Activated naive CD8-positive, alpha-beta T cell treated with anti-CD3 and anti-CD28 coated beads, Interleukin-2, amount 10 ng/mL, durations not matched to agents 7 days and 5 days (primary cell): ENCODE measurements at places on chromosomes 2 and 18.

- no peak for DNase-seq
These were observed 54.7 kb downstream of the ARHGAP15 start for GRCh38 chr2:143183804-143184463.

DNA sequence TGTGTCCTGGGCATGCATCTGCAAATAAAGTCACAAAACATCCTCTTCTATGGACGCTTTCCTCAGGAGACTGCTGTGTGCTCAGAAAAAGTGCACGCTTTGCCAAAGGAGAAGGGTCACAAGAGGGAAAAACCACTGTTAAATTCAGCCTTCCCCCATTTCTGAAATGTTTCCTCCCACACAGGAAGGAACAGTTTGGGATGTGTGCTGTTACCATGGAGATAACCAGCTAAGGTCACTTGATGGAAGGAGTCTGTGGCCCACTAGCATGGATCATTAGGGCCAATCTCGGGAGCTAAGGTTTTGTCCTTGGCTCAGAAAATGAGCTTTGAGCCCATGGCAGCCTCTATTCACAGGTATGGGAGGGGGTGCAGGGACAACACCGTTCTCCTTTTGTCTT, 5.6 kb downstream of the KCNE4 start:
- no peak for DNase-seq

DNA sequence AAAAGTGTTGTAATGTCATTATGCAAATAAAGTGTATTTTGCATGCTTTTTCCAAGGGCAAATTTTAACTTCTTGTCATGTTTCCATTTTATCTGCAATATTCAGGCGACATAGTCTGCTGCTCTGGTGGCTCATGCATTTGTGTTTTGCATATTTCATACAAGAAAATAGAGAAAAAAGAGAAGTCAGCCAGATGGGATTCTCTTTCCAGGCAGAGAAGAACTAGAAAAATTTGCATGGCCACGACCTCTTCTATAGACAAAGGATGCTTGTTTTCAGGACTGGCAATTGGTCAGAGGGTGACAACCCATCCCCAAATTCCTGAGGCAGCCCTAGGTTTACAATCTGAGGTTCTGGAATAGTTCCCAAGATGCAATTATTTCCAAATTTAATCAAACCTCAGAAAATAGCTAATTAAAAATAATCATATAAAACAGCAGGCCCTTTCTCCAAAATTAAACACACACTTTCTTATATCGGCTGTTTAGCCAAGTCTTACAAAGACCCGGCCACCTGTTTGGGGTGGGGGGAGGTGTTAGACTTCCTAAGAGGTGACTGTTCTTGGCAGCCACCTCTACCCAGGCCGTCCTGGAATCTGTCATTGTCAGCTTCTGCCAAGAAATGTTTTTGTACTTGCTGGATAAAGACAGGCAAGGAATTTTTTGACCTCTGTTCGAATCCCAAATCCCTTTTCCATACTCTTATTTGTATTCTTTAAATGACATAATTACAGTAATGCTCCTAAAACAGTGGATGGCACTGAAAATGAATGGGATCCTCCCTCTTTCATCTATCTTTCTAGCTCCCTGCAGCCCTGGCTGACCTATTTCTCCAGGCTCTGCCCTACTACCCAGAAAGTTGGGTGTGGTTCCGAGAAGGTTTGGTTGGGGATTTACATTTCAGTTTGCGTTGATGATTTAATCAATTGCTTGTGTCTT, 20.8 kb upstream of the SOS1 start:
- no peak for DNase-seq

- no peak for DNase-seq
These were observed 42.6 kb downstream of the INPP4A start for GRCh38 chr2:98487101-98487805.
